MCF 10A (cell line): ENCODE measurements at places on chromosomes 7 and 10. TPM values are rescaled to one million over a fixed set of nuclear protein-coding genes. Genes with fewer than 3 reads are reported as not detected.
A peak's percentile ranks its signal among the peaks of the same experiment; 100 is the strongest.

The SLC16A9 gene
- 0.54 and 0.84 TPM in 2 replicates for total RNA-seq

The CCDC136 gene
- 3.5 and 6.5 TPM in 2 replicates for total RNA-seq

GRCh38 chr7:158550394-158550700 is 37.3 kb downstream of the PTPRN2 start:
- H3K4me1 ChIP-seq, result no peaks in the 10 kb centered on the region
- no peak for DNase-seq
- H3K27ac ChIP-seq, result no peak overlapping the region
- H3K36me3 ChIP-seq, result no peaks in the 10 kb centered on the region
- H3K27me3 ChIP-seq, result peaks cover 12% of the 10 kb centered on the region
- H3K4me3 ChIP-seq, result no peak overlapping the region

- no peak overlapping the region for H3K27ac ChIP-seq
- no peaks in the 10 kb centered on the region for H3K36me3 ChIP-seq
- H3K27me3 ChIP-seq, result peaks cover 6% of the 10 kb centered on the region
- no peak for DNase-seq
Observed at GRCh38 chr10:75712242-75712880, 280.9 kb downstream of the LRMDA start.

DNA sequence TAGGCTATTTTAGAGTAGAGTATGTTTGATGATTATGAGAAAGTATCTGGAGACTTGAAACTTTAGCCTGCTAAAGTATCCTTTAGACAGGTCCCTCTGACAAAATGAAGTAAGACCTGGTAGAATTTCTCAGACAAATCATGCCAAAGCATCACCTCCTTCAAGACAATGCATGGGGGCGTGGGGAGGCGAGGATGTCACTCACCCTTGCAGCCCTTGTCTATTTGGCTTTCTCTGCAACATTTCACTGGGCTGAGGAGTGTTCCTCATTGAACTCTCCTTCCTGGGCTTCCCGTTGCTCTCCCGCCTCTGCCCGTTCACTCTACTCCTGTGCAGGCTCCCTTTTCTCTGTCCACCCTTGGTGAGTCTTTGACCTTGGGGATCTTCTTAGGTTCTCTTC is 98.5 kb downstream of the JAZF1 start:
- no peak overlapping the region for H3K27ac ChIP-seq
- peaks cover 31% of the 10 kb centered on the region for H3K4me1 ChIP-seq
- no peak for DNase-seq
- no peak overlapping the region for H3K4me3 ChIP-seq
- H3K36me3 ChIP-seq, result peaks cover 8% of the 10 kb centered on the region

DNA sequence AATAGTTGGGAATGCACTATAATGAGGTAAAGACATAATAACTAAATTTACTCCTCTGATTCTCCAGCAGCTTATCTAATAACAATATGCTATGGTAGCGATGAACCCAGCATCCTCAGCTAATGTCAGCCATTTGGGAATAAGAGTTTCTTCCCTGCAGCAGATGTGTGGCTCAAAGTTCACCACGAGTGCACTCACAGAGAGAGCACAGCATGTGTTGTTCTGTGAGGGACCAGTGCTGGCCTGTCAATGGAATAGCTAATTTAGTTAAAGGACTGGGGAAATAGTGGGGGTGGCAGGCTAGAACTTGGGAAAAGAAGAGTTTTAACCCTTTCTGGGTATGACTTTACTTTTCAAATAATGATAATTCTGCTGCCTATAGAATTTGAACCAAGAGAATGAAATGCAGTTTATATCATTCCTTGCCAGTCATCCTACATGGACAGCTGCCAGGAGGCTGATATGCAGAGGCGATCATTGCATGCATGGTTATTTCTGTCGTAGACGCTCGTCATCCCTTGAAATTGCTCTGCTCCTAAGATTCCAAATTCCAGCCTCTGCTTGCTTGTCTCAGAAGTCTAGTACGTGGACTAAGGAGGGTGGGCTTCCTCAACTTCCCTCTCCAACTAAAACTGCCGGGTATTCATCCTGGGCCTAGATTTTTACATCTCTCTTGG is 355.6 kb downstream of the RNLS start:
- no peak overlapping the region for H3K27ac ChIP-seq
- DNase-seq, result peak; percentile 39
- H3K4me1 ChIP-seq, result peaks cover 13% of the 10 kb centered on the region
- peaks cover 6% of the 10 kb centered on the region for H3K36me3 ChIP-seq
- H3K4me3 ChIP-seq, result no peak overlapping the region
